ENCODE measurements at places on chromosomes 13 and 19.

DNA sequence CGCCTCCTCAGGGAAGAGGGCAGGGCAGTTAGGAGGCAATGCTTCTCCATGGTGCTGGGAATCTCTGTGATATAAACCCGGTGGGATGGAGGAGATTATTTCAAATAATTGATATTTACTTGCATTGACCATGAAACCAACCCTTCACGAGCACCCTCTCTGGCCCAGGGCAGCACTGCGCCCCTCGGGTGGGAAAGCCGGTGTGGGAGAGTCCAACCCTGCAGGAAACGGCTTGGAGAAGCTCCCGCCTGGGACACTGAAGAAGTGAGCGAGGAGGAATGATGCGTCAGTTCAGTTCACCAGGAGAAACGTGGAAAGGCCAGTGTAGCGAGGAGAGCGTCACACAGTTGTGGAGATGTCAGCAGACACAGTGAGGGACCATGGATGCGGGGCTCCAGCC lies 99.9 kb downstream of the COL4A2 start:
- DNase-seq, result no peak

- DNase-seq, result no peak
These were observed 27.0 kb downstream of the ARID3A start for GRCh38 chr19:952680-953444.

DNA sequence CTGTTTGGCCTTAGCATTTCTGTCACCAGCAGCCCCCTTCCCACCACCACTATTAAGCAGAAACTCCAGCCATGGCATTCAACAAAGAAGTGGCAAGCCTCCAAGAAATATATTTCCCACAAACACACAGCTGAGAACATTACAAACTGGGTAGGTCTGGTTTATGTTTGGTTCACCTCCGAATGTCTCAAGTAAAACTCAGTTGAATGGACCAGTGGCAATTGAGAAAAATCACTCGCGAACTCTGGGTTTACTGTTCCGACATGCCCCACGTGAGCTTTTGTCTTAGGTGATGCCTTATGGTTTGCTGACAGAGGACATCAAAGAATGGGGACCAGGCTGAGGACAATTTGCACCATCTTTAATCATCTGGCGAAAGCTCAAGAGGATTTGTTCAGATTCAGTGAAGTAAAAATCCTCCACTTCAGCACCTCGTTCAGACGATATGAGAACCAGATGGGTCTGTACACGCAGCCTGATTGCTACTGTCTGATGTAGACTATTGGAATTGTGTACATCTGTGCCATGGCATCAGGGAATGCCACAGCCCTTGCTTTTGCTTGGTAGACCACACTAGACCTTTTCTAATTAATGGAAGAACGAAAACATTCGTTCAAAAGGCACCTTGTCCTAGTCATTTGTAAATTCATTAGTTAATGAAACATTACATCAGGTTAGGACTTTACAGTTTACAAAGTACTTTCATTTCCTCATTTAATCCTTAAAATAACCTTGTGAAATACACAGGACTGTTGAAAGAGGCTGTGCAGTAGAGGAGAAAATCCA lies 59.4 kb downstream of the SLC10A2 start:
- no peak for DNase-seq

- DNase-seq, result no peak
These were observed 74.4 kb downstream of the TNFRSF19 start for GRCh38 chr13:23644527-23645138.

GRCh38 chr13:50592412-50593155 lies 250.9 kb downstream of the DLEU7 start:
- no peak for DNase-seq

DNA sequence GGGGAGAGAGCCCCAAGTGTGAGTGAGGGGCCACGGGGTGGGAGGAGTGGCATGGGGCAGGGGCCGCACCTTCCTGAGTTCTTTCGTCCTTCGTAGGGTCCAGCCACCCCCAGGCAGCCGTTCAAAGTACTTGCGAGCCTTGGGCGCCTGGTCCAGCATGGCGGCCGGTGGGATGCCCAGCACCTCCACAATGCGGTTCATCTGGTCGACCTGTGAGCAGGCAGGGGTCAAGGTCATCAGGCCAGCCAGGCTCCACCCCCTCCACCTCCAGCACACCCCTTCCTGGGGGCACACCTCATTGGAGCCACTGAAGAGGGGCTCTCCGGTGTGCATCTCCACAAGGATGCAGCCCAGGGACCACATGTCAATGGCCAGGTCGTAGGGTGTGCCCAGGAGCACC lies 6.7 kb downstream of the DYRK1B start:
- DNase-seq, result no peak

GRCh38 chr19:50331994-50332243 lies 2.7 kb upstream of the KCNC3 start:
- DNase-seq, result no peak

GRCh38 chr13:114303700-114304327 lies 10.5 kb upstream of the CHAMP1 start:
- DNase-seq, result no peak

DNA sequence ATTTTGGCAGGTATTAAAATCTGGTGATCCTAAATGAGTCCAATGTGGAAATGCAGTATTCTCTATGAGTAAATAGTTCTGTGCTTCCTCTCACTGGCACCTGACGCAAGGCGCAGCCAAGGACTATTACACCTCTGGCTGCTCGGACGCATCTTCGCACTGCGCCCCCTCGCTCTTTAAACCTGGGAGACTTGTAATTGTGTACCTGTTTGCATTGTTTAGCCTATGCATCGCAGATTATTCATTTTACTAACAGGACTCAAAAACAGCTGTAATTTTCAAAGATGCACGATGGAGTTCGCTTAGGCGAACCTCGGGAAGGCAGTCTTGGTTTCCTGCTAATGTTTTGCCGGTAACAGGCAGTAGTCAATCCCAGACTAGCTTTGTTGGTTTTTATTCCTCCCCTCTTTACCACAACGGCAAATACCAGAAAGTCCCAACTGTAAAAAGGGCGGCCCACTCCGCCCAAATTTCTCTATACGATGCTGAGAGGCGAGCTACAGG lies 113.2 kb downstream of the KCNRG start:
- DNase-seq, result no peak

DNA sequence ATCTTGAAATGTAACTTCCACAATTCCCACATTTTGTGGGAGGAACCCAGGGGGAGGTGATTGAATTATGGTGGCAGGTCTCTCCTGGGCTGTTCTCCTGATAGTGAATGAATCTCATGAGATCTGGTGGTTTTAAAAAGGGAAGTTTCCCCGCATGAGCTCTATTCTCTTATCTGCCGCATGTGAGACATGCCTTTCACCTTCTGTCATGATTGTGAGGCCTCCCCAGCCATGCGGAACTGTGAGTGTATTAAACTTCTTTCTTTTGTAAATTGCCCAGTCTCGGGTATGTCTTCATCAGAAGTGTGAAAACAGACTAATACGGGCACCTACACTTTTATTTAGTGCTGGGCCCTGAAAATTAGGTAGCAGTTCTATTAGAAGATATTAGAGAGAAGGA lies 45.8 kb downstream of the TNFSF13B start:
- DNase-seq, result no peak

GRCh38 chr13:101919541-101920181 lies 467.2 kb downstream of the ITGBL1 start:
- DNase-seq, result no peak

DNA sequence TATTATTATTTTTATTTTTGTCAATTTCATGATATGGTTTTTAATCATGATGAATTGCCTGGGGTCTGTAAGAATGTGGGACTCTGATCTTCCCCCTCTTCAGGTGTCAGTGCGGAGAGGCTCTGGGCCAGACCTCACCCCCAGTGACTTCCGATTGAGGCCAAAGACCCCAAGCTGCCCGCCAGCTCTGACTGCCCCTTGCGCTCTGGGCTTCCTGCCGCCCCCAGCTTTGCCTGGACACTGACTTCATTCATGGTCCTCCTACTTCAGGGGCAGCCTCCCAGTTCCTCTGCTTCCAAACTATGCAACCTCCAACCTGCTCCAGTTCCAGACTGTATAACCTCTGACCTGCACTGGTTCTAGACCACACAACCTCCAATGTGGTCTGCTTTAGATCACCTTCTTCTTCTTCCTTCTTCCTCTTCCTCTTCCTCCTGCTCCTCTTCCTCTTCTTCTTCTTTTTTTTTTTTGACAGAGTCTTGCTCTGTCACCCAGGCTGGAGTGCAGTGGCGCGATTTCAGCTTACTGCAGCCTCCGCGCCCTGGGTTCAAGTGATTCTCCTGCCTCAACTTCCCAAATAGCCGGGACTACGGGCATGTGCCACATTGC lies 6.7 kb upstream of the PPP5C start:
- no peak for DNase-seq

DNA sequence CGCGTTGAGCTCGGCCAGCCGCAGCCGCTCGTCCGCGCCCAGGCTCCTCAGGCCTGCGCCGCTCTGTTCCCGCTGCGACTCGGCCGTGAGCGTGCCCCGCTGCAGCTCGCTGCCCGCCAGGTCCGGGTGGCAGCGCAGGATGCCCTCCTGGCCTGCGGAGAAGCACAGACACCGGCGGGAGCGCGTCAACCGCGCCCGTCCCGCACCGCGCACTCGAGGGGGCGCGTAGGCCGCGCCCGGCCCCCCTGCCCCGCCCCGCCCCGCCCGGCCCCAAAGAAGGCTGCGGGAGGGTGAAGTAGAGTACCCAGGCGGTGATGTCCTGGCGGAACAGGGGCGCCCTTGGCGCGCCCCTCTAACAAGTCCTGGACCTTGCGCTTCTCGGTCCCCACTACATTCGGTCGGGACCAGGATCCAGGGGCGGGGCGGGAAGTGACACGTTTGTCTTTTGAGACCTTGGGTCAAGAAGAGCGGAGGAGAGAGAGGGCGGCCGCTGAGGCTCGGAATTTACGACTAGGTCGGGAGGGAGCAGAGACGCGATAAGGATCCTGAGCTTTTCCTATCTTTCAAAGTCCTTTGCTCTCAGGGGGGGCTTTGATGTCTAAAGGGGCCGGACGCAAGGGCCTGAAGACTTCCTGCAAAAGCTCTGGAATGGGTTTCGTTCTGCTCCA lies 9.3 kb upstream of the CDX2 start:
- no peak for DNase-seq

DNA sequence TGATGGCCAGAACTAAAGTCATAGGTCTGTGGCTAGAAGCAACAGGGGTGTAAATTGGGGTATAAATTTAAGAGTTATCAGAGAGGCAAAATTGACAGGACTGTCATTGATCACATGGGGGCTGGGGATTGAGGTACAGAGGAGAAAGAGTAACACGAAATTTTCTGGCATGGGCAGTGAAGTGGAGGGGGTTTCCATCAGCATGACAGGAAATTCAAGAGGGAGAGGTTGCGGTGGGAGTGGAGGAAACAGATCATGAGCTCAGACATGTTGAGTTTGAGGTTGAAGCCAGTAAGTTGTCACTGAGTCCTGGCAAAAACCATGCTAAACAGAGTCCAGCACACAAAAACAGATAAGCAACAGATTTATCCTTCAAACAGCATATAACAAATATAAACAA lies 192.1 kb upstream of the TSC22D1 start:
- DNase-seq, result no peak

GRCh38 chr19:19209372-19209771 lies 2.4 kb upstream of the NCAN start:
- DNase-seq, result no peak

- DNase-seq, result peak; percentile 82
These were observed 146.9 kb upstream of the SOX21 start for GRCh38 chr13:94859278-94859691.

GRCh38 chr13:55038230-55038629 lies 2009.6 kb downstream of the OLFM4 start:
- no peak for DNase-seq

DNA sequence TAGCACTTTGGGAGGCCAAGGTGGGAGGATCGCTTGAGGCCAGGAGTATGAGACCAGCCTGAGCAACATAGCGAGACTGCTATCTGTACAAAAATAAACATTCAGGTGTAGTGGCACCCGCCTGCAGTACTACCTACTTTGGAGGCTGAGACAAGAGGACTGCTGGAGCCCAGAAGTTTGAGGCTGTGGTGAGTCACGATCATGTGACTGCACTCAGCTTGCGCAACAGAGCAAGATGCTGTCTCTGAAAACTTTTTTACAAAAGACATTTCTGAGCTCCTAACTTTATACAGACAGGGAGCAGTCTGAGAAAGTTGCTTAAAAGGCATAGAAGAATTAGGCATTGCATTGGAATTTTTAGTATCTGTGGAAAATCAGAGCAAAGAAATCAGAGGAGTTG lies 10.4 kb upstream of the TBC1D4 start:
- no peak for DNase-seq

GRCh38 chr19:12052091-12052496 lies 667 bp downstream of the ZNF878 start:
- no peak for DNase-seq

GRCh38 chr13:42603571-42603970 lies 29.6 kb downstream of the TNFSF11 start:
- DNase-seq, result no peak

GRCh38 chr13:30410705-30411125 lies 11.6 kb upstream of the UBE2L5 start:
- DNase-seq, result no peak

DNA sequence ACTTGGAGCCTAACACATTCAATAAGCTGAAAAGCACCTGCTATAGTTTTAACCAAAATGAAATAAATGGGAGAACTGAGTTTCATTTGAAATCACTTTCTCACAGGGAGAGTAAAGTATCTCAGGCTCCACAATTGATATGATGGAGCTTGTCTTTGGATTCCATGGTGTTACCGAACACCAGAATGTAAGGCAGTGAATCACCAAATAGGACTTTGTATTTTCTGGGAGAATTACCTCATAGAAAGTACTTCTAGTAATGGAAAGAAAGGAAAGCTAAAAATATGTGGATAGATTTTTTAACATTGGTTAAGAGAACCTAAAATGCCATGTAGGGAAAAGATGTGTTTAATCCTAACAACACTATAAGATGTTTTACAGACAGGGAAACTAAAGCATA lies 123.6 kb downstream of the NALCN start:
- no peak for DNase-seq

GRCh38 chr13:58960888-58961287 lies 1202.8 kb downstream of the DIAPH3 start:
- DNase-seq, result no peak

GRCh38 chr13:113110852-113111315 lies 5.3 kb downstream of the F7 start:
- no peak for DNase-seq

DNA sequence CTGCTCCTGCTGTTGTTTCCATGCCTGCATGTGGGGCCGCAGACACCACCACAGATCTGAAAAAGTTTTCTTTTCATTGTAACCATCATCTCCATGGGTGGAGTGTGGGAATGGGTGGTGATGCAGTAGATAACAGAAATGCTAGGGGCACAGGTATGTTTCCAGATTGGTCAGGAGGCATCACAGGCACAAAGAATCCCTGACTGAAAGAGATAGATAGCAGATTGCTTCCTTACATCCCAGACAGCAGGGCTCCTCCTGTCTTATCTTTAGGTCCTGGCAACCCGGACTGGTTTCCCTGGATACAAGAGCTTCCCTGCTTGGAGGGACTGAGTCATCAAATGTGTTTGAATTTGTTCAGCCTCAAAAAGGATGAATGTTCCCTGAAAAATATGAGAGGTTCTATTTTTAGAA lies 1937.6 kb downstream of the PCDH9 start:
- DNase-seq, result no peak

GRCh38 chr13:51168623-51169022 lies 53.6 kb upstream of the FAM124A start:
- DNase-seq, result no peak

GRCh38 chr13:99501848-99502301 lies 603 bp downstream of the TM9SF2 start:
- no peak for DNase-seq
